ENCODE measurements at places on chromosomes 11 and 22.

- no peak for DNase-seq
Measured at GRCh38 chr11:2383852-2384804, 7.0 kb downstream of the CD81 start.

DNA sequence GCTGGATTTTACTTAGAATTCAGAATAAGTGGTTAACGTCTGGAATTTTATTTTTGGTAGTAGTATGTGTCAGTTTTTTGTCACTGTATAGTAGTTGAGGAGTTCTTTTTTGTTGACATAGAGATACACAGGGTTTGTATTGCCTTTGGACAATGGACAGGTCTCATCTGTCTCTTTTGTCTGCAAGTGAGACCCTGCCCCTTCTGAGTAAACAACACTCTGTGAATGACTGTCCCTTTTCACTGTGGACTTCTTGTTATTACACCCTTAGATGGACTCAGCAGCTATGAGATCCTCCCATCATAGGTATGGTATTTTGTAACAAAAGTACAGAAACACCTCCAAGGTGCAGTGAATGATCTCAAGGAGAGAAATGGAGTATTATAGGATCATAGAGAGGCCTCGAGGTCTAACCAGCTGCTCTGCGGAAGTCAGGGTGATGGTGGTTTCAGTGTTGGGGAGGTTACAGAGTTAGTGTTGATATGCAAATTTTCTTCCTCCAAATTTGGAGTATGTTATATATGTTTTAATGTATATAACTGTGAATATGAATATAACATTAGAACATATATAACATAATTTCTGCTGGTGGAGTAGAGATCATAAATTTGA is 7.8 kb downstream of the PPP6R3 start:
- DNase-seq, result no peak

DNA sequence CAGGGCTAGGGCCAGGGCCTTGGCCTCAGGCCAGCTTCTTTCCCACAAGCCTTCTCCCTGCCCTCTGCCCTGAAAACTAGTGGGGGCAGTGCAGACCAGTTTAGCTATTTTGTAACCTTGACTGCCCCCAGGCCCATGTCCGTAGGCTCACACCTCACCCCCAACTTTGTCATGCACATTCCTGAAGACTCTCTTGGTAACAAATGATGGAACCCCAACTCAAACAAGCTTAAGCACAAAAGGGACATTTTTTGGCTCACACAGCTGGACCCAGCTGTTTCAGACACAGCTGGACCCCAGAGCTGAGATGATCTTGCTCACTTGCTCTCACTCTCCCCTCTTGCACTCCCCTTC is 46.6 kb downstream of the KCNQ1OT1 start:
- no peak for DNase-seq

DNA sequence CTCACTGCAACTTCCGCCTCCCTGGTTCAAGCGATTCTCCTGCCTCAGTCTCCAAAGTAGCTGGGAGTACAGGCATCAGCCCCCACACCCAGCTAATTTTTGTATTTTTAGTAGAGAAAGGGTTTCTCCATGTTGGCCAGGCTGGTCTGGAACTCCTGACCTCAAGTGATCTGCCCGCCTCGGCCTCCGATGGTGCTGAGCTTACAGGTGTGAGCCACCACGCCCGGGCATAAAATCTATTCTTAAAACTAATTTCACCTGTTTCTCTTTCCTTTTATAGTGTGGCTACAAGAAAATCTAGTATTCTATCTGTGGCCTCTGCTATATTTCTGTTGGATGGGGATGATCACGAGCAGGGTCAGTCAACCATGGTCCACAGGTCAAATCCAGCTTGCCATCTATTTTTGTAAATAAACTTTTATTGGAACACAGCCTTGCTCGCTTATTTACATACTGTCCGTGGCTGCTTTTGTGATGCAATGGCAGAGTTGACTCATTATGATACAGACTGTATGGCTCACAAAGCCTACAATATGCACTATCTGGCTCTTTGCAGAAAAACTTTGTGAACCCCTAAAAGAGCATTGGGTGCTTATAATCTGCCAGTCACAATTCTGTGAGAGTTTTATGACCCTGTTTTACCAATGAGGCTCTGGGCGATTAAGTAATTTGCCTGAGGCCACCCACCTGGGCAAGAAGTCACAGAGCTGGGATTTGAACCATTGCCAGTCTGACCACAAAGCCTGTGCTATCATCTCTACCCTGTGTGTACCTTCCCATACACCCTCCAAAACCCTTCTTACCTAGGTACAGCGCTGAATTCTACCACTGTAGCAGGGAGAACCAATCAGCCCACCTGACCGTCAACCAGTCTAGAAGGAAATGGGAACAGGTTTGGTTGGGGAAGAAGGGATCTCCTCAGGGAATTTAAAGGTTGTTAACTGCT is 28.3 kb downstream of the SLC1A2 start:
- DNase-seq, result peak; percentile 77

GRCh38 chr11:102252339-102252891 is 64.9 kb upstream of the BIRC3 start:
- no peak for DNase-seq

GRCh38 chr22:38957046-38957770 is at the start of gene APOBEC3A:
Gene APOBEC3A (plus strand): TSS chr22:38957609. CDS start chr22:38957692, 83 bp downstream.
- DNase-seq, result peak; percentile 9

DNA sequence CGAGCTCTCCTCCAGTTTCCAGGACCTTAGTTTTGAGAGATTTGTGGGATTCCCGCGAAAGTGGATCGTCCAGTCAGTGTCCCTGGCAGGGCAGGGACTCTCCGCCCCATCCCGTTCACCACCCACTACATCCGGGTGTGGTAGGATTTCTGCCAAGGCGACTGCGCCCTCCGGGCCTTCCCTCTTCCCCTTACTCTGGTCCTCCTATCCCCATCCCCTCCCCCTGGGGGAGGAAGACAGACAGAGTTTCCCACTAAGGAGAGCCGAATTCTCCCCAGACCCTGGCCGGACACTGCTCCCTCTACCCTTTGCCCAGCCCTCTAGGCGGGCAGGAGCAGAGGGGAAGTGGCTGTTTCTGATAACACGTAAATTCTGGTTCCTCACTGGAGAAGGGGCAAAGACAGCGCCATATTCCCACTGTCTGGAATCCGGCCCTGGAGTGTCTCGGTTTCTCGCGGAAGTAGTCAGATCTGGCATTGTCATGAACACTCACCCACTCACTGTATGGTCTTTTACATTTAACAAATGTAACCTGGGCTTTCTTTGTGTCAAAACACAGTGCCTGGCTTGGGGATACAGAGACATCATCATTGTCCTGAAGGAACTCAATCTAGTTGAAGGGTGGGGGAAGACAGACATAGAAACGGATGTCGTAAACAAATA is 1.1 kb upstream of the NECTIN1 start:
- peak; percentile 60 for DNase-seq

GRCh38 chr11:31895926-31896325 is 84.8 kb upstream of the PAX6 start:
- DNase-seq, result no peak

- DNase-seq, result no peak
Measured at GRCh38 chr22:19596680-19597398, 72.6 kb upstream of the CLDN5 start.

DNA sequence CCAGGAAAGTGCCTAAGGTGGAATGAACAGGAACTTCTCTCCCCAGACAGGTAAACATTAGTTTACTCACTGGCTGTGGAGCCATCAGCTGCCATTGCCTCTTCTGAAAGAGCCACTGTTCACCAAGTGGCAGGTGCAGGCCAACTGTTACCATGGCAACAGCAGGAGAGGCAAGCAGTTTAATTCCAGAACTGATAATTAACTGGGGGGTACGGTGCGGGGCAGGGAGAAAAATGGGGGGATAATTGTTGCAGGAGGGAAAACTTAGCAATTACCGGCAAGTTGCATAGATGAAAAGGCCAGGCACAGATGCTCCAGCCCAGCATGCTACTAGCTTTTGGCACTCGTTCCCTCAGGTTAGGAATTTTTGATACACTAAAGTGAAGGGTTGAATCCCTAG is 85.1 kb downstream of the TRIM44 start:
- DNase-seq, result no peak

GRCh38 chr11:122663764-122664163 is 8.2 kb downstream of the UBASH3B start:
- DNase-seq, result no peak

- DNase-seq, result no peak
Measured at GRCh38 chr22:18113680-18114394, 3.2 kb downstream of the TUBA8 start.

- DNase-seq, result no peak
Measured at GRCh38 chr11:108768370-108768769, 103.5 kb downstream of the DDX10 start.

DNA sequence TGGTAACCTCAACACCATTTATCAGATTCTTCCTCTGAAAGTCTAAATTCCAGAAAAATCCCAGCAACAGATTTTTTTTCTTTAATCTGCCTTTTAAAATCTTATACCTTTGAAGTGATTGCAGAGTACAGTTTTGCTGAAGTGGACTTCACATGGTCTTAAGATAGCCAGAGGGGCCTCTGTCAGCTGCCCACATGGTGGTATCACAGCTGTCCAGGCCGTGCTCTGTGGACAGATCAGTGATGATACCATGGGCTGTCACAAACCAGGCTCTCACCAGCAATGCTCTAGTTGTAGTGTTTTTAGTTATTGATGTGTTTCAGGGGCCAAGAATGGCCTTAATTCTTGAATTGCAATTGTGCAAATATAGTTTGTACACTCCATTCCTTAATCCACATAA is 44.0 kb downstream of the PARVA start:
- DNase-seq, result no peak

- DNase-seq, result no peak
Measured at GRCh38 chr11:116107229-116107628, 603.0 kb upstream of the CADM1 start.

DNA sequence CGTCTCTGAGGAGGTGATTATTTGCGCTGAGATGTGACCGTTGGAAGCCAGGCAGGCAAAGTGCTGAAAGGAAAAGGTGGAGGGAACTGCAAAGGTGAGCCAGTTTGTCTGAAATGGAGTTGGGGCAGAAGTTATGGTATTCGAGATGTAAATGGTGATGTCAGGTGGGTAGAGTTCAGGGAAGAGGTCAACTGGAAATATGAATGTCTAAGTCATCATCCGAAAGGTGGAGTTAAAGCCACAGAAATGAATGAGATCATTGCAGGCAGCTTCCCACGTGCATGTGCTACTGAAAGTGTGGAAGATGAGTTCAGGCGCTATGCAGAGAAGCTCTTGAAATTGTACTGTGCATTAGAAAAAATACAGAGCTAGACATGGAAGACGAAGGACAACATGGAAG is 2.2 kb upstream of the BPIFC start:
- DNase-seq, result no peak

DNA sequence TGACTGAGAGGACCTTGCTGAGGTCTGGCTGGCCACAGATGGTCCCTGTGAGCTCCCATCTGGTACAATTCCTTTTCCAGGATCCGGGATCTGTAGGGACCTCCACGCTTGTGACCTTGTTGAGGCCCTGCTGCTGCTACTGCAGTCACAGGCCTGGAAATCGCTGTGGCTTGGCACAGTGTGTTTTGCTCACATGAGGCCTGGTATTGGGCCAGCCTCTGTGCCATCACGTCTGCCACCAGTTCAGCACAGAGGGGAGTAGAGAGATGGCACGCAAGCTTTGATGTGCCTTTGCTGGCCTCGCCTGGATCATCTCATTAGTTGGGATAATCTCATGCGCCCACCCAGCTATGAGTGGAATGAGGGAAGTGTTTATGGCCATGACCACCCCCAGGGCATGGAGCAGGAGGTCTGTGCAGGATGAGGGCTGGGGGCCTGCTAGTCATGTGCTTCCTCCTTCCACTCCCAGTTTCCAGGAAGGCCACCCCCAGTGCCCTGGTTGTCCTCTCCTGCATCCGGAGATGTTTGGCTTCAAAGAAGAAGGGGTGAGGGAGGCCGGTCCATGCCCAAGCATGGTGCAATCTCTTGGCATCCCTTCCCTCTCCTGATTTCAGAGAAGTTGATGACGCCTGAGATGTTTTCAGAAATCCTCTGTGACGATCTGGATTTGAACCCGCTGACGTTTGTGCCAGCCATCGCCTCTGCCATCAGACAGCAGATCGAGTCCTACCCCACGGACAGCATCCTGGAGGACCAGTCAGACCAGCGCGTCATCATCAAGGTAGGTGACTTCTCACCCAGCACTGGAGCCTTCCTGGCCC is 22.4 kb downstream of the DERL3 start:
- no peak for DNase-seq

- no peak for DNase-seq
Measured at GRCh38 chr11:69250186-69251056, 43.5 kb upstream of the MYEOV start.

DNA sequence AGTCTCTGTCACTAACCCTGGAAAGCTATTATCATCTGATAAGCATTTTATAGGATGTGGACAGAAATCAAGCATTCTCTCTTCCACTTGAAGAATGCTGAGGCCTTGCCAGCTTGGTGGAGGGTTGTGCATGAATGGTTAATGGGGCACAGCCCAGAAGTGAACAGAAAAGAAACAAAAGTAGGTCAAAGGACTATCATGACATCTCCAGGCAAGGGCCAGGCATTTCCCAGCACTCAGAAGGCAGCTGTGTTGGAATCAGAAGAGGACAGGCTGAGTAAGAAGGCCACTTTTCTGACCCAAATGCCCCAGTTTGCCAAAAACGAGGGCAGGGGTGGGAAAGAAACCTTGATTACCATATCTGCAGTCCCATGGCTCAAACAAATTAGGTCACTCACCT is 12.4 kb downstream of the TENM4 start:
- no peak for DNase-seq

GRCh38 chr11:46381819-46382645 is 563 bp downstream of the MDK start:
- peak; percentile 48 for DNase-seq

DNA sequence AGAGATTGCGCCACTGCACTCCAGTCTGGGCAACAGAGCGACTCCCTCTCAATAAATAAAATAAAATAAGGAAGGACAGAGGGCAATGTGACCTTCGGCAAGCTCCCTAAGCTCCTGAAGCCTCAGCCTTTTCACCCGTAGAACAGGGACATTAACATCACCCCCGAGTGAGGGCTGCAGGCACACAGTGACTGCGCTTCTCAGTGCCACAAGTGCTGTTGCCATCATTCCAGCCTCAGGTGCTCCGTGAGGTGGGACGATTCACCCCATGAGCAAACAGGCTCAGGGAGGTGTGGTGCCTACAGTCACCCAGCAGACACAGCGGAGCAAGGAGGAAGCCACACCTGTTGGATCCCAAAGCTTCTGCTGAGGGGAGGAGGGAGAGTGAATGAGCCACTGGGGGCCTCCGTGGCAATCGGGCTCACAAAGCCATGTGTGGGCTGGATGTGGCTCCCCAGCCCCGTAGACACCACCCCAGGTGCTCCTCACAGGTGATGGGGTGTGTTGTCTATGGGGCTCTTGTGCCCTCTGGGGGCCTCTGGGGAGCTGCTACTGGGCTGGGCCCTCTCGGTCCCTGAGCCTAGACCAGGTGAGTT is 9.1 kb upstream of the TCF20 start:
- DNase-seq, result no peak

DNA sequence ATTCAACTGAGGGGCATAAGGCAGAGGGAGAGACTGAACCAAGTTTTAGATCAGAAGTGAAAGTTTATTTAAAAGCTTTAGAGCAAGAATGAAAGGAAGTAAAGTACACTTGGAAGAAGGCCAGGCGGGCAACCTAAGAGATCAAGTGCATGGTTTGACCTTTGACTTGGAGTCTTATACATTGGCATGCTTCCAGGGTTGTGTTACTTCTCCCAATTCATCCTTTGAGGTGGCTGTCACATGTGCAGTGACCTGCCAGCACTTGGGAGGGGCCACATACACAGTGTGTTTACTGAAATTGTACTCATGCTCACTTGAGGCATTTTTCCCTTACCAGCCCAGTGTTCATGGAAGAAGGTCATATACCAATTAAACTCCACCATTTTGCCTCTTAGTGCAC is 30.4 kb downstream of the CYP2R1 start:
- DNase-seq, result no peak
